ENCODE measurements at places on chromosomes 7 and 10. TPM values are rescaled to one million over a fixed set of nuclear protein-coding genes. Genes with fewer than 3 reads are reported as not detected.

The TEX47 gene
- total RNA-seq: not detected

The WEE2 gene
- not detected for total RNA-seq

The DENND2A gene
- total RNA-seq: 14.9 TPM

The LRMDA gene
- total RNA-seq: 0.55 TPM

The TACC2 gene
- 3.5 TPM for total RNA-seq

The SOSTDC1 gene
- total RNA-seq: not detected

The COL17A1 gene
- total RNA-seq: 0.33 TPM

The OR6B1 gene
- total RNA-seq: not detected

The PAPOLB gene
- 0.12 TPM for total RNA-seq

The TIAL1 gene
- 34.0 TPM for total RNA-seq

The PKD2L1 gene
- under 0.01 TPM for total RNA-seq

The SERPINE1 gene
- 462 TPM for total RNA-seq

The CCDC136 gene
- 17.9 TPM for total RNA-seq

The VCL gene
- total RNA-seq: 223 TPM
